Activated CD4-positive, alpha-beta T cell treated with anti-CD3 and anti-CD28 coated beads for 48 hours (primary cell): ENCODE measurements at places on chromosomes 13 and 19.
A peak's percentile ranks its signal among the peaks of the same experiment; 100 is the strongest.

GRCh38 chr19:45469945-45470761, 2.4 kb downstream of the FOSB start:
- peak; percentile 27 for DNase-seq

DNA sequence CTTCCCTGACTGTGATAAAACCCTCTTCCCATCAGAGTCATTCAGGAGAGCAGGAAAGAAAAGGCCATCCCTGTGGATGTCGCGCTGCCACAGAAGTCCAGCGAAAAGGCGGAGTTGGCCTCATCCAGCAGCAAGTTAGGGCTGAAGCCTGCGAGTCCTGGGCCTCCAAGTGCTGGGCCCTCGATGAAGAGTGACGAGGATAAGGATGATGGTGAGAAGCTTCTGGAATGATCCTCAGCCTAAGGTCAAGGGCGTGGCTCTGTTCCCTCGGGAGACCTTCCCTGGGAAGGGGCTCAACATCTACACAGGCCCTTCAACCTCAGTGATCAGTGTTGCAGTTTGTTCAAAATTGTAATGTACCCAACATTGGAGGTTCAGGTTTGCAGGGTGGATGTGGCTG, 22.3 kb downstream of the TEX29 start:
- no peak for DNase-seq

DNA sequence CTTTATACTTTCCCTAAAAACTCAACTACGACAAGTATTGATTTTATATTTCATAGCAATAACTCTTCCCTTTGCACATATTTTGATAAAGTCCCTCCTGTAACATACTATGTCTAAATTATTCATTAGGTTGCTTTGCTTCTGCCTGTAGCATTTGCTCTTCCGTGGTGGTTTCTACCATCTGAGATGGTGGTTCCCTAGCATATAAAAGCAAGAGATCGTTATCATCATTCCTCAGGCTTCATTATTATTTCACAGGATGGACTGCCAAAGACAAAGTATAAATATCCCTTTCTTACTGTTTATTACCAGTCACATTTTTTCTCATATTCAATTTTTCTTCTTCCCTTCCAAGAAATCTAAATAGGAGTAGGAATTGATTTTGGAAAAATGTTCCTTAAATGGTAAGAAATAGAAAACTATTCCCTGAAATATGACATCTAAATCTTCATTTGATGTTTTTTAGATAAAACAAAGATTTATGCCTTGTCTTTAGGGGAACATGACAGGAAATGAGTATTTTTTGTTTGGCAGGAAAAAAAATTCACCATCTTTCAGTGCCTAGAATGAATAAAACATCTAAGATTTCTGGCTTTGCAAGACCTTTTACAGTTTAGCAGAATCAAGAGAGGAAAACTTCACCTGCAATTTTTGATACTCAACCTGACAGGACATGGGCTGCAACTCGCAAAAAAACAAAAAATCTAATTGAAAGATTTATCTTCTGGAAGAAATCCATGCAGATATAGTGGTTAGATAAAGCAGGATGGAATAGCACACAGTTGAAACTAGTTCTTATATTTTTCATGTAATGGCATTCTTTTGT, 340.0 kb downstream of the SPRY2 start:
- DNase-seq = no peak

DNA sequence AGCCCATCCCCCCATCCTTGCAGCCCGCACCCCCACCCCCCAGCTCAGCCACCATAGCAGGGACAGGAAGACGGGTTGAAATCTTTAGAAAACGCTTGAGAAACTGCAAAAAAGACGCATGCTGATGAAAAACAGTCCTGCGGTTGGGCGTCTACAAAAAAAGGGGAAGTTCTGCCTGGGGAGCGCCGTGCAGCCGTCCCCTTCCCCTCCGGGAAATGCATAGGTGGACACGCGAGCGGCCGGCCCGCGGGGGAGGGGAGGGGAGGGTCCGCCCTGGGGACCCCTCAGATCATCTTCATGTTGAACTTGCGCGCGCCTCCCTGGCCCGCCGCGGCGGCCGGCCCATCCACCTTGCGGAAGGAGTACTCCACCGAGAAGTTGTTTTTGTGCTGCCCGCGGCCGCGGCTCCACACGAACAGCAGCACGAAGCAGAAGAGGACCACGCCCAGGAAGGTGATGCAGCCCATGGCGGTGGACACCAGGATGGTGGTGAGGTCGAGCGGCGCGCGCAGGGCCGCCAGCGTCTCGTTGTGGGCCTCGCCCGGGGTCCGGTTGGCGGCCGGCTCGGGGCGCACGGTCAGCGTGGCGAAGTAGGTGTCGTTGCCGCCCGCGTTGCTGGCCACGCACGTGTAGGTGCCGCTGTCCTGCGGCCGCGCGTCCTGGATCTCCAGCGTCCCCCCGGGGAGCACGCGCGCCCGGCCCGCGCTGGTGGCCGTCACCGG, 7.9 kb upstream of the PEAK3 start:
- peak; percentile 57 for DNase-seq

GRCh38 chr13:106619688-106620555, 52.0 kb upstream of the ARGLU1 start:
- DNase-seq = peak; percentile 20

DNA sequence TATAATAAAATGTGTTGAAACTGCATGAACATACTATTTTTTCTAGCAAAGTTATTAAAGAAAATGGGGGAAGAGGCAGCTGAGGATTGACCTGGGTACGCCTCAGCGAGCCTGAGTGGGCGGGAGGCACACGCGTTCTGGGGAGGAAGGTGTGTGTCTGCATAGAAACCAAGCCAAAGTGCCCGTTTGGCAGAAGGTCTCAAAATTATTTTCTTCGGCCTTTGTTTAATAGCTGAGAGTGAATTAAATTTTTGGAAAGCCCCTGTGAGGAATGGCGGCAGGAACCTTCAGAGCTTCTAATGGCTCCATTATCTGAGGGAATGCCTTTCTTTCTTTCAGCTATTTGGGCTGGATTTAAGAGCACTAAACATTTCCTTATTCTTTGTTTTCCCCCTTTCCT, 5.2 kb downstream of the ZIC2 start:
- DNase-seq = no peak

DNA sequence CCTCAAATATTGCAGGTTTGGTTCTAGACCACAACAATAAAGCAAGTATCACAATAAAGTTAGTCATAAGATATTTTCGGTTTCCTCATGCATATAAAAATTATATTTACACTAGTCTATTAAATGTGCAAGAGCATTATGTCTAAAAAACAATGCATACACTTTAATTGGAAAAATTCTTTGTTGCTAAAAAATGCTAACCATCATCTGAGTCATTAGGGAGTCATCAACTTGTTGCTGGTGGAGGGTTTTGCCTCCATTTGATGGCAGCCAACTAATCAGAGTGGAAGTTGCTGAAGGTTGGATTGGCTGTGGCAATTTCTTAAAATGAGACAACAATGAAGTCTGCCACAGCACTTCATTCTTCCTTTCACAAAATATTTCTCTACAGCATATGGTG, 422.3 kb upstream of the GPC6 start:
- no peak for DNase-seq
